Smooth muscle cell of trachea (primary cell): ENCODE measurements at places on chromosomes 16 and 17. TPM values are rescaled to one million over a fixed set of nuclear protein-coding genes. Genes with fewer than 3 reads are reported as not detected.

CES3 gene
- 0.66 and 1.9 TPM in 2 replicates for total RNA-seq

CNGB1 gene
- total RNA-seq: not detected in 2 replicates

BCKDK gene
- 26.5 and 39.5 TPM in 2 replicates for total RNA-seq

TP53TG3B gene
- total RNA-seq: not detected in 2 replicates

CDRT4 gene
- 1.3 and 1.8 TPM in 2 replicates for total RNA-seq

PDILT gene
- total RNA-seq: not detected in 2 replicates

CX3CL1 gene
- total RNA-seq: 0.33 and 0.58 TPM in 2 replicates

NIP7 gene
- total RNA-seq: 17.9 and 19.6 TPM in 2 replicates
